ENCODE measurements at places on chromosomes 2 and 18.

GRCh38 chr2:147884830-147885229 is 40.0 kb downstream of the ACVR2A start:
- DNase-seq: no peak

GRCh38 chr2:191927319-191927867 is 80.5 kb upstream of the CAVIN2 start:
- DNase-seq: no peak

- no peak for DNase-seq
Measured at GRCh38 chr2:220966636-220967035, 605.5 kb downstream of the EPHA4 start.

- no peak for DNase-seq
Measured at GRCh38 chr2:45000921-45001868, 8.1 kb downstream of the SIX2 start.

GRCh38 chr18:12606592-12607315 is 51.2 kb downstream of the SPIRE1 start:
- DNase-seq: no peak

DNA sequence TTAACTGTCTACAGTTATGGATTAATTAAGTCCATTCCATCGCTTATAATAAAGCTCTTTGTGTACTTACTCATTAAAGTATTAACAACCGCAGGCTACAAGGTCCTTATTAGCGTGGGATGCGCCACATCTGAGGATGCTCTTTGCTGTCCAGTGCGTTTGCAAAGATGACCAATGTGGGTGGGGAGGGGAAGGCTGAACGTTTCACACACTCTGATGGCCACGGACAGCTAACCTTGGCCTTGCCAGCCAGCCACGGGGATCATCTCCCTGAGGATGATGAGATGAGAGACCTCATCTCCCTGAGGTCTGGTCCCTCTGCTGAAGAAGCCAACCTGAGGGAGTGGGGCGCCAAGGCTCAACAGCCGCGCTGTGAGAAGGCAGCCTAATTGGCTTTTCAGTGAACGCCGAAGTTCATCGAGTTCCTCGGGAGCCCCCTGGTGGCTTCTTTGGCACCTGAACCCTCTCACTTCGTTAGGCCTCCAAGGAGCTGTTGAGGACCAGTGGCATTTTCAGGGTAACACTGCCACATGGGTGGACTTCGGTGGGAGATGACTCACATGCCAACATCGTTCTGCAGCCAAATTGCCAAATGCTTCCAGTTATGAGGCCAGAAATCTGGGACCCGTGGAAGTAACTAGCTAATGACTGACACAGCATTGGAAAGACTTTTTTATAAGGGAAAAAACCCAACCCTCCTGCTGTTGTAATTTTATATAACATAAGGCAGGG is 69.3 kb upstream of the SEC11C start:
- peak; percentile 77 for DNase-seq

DNA sequence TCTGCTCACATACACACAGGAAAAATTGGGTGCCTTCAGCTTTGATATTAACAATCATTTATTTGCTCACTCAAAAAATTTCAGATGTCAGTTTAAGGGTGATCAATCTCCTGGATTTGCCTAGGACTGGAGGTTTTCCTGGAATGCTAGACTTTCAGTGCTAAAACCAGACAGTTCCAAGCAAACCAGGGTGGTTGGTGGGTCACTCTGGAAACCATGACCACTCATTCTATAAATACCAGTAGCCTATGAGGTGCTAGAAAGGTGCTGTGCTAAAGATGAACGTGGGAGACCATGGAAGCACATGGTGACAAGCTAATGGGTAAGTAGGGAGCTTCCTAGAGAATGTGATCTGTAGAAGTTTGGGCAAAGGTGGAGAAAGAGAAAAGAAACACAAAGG is 25.4 kb upstream of the STPG4 start:
- no peak for DNase-seq

DNA sequence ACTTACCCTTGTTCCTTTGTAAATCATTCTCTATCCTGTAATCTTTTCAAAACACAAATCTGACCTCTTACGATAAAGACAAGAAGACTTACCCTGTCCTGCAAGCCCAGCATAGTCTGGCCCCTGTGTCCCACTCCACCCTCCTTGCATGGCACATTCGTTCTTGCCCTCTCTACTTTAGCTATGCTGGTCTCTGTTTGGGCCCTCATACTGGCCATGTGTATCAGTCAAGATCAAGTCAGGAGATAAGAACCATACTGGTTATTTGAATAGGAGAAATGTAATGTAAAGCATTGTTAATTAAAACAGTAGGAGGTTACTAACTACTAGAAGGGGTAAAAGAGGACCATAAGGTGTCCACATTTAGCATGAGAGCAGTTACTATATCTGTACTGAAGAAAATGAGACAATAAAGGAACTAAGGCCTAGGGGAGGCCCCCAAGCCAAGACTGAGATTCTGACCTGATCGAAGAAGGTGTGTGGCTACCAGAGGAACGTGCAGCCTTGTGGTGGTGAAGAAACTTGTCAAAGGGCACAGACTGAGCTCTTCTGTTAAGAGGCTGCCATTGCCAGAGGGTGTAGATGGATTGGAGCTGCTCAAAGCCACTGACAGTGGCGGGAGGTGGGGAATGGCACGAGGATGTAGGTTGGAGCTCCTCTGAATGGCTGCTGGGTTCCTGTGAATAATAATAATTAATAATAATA is 80.8 kb downstream of the KCTD18 start:
- no peak for DNase-seq

GRCh38 chr18:58180738-58181353 is 136.8 kb downstream of the NEDD4L start:
- peak; percentile 57 for DNase-seq

- no peak for DNase-seq
Measured at GRCh38 chr2:1746174-1747064, 2.1 kb upstream of the PXDN start.

GRCh38 chr2:69608109-69608508 is 35.4 kb downstream of the AAK1 start:
- DNase-seq: no peak

- DNase-seq: no peak
Measured at GRCh38 chr18:55439056-55439455, 148.9 kb downstream of the TCF4 start.

DNA sequence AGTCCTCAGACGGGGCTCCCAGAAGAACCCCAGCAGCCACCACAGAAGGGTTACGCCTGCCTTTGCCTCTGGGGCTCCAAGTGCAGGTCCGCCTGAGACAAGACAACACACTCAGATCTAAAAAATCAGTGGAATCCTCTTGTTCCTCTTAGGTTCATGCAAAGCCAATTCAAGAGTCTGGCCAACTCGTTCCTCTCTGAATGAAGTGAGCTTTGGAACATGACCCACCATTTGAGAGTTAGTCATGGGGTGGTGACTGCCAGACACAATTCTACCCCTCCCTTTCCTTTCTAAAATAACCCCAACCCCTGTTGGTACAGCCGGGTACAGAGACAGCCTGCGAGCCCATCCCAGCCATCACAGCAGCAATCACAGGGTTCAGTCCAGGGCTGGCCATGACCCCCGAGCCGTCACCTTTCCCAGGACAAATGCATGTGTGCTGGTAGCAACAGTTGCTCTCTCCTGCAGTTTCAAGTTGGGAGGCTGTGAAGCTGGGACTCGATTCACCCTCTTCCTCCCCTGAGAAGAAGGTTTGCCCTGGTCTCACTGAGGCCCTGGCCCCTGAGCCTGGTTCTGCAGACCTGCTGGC is 183.1 kb upstream of the SH3BP4 start:
- DNase-seq: no peak

DNA sequence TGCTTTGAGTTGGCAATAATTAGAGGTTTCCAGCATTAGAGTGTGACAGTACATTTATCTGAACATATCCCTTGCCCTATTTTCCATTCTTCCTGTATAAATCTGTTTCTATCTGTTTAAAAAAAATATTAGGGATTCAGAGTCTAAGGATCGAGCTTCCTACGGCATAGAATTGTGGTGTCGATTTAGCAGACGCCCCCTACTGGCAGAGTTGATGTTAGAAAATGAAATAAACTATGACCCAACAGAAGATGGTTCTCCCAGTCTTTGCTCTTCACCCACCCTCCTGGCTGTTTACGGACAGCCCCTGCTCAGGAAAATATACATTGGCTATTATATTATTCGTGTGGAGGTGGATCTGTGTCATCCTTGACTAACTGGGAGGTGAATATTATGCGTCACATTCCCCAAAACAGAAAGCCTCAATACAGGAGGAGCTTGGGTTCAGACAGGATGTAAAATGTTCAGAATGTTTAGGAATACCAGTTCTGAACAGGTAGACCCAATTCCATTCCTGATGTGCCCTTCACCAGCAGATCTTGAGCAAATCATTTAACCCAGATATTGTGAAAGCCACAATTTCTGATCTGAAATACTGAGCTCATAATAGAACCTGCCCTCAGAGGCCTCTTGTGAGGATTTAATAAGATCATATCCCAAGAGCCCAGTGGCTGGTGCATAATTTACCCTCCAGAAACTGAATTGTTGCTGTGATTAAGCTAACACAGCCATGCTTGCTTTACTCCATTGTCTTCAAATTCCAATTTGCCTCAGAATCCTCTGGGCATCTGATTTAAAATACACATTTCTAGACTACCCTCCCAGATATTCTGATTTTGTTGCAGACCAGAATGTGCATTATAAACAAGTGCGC is 10.8 kb upstream of the ERMN start:
- peak; percentile 37 for DNase-seq

DNA sequence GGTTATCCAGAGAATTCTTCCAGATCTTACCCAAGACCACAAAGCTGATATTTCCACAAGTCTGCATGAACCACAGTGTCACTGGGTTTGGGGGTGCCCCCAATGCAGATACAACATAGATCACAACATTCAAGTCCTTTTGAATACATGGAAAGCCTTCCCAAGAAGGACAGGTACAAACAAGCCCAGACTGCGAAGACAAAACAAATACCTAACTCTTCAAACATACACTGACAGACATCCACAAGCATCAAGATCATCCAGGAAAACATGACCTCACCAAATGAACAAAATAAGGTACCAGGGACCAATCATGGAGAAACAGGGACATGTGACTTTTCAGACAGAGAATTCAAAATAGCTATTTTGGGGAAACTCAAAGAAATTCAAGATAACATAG is 93.1 kb downstream of the MDH1 start:
- no peak for DNase-seq

- DNase-seq: no peak
Measured at GRCh38 chr2:8918412-8918811, 81.0 kb upstream of the KIDINS220 start.

DNA sequence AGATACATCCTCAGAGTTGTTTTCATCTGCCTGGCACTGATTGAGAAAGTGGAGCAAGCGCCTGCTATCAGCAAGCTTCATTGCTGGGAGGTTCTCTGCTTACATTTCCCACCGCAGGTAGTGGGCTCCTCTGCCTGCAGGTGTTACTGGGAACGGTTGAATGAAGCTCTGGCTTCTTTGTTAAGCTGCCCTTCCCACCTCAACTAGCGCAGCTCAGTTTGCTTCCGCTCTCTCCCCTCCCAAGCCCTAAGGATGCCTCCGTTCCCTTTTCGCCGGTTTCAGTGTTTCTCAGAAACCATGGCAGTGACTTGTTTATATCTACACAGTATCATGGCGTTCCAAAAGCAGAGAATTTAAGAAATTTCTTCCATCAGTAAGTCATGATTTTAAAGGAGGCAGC is 72.2 kb upstream of the B3GNT7 start:
- no peak for DNase-seq

DNA sequence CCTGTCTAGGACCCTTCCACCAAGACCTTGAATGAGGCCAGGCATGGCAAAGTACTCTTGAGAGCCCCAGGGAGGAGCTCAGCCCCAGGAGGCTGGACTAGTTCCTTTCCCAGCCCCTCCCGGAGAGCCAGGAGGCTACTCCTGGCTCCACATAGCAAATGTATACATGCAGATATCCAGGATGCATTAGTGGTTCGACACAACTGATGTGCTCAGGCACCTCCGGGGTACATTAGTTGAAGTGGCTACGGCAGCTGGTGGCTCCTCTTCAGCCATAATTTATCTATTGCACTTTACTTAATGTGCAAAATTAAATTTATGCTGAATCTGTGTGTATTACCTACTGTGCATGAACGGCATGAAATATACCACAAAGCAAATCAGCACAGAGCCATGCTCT is 182.8 kb upstream of the MEIS1 start:
- DNase-seq: no peak

- DNase-seq: no peak
Measured at GRCh38 chr2:128272601-128273468, 45.8 kb downstream of the HS6ST1 start.

DNA sequence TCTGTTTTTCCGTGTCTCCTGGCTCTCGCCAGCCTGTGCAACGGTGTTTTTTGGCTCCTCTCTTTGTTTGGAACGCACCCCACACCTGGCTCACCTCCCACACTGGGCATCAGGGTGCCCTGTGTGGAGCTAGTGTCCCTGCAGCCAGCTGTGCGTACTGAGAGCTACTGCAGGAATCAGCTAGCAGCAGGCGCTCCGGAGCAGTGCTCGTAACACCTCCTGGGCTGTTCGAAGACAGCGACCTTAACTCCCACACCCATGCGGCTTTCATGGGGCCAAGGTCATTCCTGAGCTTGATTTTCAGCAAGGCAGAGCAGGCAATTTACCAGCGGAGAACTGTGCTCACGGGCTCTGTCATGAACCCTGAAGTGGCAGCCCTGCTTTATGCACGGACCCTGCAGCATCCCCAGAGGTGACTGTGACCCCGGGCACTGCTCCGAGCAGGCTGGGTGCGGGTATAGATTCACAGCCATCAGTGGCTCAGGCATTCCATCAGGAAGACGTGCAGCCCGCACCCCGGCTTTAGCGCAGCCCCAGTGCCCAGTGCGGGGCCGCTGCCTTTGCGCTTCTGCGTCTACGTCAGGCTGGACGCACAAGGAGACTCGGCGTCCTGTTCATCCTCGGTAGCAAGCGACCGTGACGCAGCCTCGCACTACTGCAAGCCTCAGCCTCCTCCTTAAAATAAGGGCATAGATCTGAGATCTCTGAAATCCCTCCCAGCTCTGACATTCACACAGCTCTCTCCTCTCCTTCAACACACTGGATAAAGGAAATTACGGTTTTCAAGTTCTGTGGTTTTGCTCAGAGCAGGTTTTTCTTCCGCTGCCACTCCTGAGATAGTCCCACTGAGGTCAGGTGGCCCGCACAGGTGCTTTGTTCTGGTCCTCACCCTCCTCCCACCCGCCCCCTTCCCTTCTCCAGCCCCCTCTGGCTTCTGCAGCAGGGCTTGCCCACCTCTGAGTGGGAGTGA is 58.2 kb downstream of the ADI1 start:
- DNase-seq: no peak

GRCh38 chr18:44918142-44918476 is 237.4 kb downstream of the SETBP1 start:
- DNase-seq: no peak

GRCh38 chr18:26792661-26793060 is 72.8 kb downstream of the AQP4 start:
- no peak for DNase-seq

- no peak for DNase-seq
Measured at GRCh38 chr2:174322746-174323145, 12.0 kb upstream of the SP9 start.

- no peak for DNase-seq
Measured at GRCh38 chr2:196112418-196113034, 43.9 kb upstream of the DNAH7 start.

- no peak for DNase-seq
Measured at GRCh38 chr18:43877616-43878321, 600.5 kb upstream of the SYT4 start.

GRCh38 chr2:25251071-25251421 is 82.7 kb upstream of the POMC start:
- DNase-seq: no peak

All from stimulated activated CD4-positive, alpha-beta T cell treated with anti-CD3 and anti-CD28 coated beads, Interleukin-1b, Interleukin-23, amount 100 ng/mL, for 4 hours (primary cell).